ENCODE measurements at places on chromosomes 3 and 15.
A peak's percentile ranks its signal among the peaks of the same experiment; 100 is the strongest.

DNA sequence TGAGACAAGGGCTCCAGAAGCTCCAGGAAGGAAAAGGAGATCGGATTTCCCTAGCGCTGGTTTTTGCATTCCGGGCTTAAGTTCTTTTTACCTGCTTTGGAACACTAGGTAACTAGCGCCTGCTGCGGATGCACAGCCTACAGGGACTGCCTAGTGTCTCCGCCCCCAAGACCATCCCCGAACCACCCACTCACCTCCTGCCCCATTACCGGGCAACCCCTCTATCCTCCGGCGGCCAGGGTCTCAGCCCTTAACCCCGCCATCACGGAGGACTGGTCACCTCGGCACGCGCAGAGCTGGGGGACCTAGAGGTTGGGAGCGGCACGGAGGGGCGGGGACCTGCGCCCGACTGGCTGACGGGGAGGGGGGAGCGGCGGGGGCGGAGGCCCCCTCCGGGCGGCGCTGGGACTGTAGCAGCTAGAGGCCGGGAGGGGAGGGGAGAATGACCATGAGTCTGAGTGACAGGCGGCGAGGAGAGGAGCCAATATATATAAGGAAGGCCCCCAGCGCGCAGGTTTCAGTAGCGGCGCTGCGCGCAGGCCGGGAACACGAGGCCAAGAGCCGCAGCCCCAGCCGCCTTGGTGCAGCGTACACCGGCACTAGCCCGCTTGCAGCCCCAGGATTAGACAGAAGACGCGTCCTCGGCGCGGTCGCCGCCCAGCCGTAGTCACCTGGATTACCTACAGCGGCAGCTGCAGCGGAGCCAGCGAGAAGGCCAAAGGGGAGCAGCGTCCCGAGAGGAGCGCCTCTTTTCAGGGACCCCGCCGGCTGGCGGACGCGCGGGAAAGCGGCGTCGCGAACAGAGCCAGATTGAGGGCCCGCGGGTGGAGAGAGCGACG, at the start of gene DLL4:
TSS of gene DLL4 (plus strand) at position 520 of the 839 bp plus-strand sequence. CDS start 329 bp downstream, outside the sequence.
- peak; percentile 54 for DNase-seq

GRCh38 chr3:56725175-56725574, 42.1 kb upstream of the TASOR start:
- peak; percentile 91 for DNase-seq

- DNase-seq: no peak
Observed at GRCh38 chr3:55523471-55523870, 36.4 kb upstream of the WNT5A start.

DNA sequence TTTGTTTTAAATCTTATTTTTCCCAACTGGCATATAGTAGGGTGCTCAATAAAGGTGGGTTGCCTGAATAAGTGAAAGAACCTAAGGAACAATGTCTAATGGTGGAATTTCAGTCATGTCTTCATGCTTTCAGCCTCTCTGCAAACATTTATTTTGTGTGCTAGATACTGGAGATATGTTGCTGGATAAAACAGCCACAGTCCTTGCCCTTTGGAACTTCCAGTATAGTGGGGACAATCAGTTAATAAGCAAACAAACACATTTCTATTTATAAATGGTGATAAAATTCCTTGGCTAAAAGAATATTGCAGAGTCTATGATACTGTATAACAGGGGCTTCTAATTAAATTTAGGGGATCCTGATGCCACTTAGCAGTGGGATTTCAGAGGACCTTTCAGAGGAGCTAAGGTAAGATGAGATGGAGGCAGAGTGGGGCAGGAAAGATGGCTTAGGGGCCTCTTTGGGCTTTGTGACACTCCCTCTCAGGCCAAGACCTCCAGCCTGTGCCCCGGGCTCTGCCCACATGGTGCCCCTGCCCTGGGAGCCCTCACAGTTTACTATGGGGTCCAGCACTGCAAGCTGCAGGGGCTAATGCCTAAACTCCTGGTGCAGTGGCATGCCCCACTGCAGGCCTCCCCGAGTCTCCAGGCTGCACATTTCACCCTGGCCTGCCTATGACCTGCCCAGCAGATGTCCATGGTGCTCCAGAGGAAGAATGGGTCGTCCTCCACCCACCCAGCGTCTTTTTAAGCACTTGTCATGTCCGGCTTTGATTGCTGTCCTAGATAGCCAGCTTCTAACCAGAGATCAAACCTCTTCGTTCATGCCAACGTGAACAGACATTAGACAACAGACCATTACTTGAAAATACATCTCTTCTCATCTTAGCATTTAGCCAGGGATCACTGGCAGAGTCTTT, 61.6 kb upstream of the PRR23C start:
- peak; percentile 14 for DNase-seq

DNA sequence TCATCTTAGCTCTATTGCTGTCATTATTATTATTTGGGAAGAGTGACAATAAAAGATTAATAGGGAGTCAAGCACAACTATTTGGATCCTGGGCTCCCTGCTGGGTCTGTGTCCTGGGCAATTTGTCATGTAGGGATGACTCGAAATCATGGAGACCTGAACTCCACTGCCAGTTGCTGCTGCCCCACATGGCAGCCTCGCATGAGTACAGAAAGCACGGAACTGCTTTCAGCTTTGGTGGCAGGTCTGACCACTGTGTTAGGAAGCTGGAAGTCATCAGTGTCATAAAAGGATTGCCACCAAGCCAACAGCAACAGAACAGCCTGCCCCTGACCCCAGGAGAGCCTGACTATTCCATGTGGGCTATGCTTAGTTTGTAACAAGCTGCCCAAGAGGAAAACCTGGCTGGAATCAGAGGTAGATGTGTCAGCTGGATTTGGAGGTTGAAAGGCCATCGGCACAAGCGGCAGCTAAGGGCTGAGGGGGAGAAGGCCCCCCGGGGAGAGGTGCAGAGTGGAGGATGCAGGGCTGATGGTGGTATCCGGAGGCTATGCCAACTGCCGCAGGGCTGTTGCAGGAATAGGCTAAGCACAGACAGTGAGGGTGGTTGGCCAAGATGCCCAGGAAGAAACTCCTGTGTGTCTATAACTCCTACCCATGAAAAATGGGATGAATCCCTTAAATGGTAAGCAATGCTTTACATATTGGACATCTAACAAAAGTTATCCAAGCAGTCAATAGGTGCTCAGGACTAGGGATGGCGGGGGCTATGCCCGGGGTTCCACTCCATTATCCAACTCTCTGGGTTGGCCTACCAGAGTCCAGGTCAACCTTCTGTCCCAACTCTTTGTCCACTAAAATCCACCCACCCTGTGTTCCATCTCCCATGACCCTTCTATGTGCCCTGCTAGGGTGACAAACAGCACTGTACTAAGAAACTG, 291.6 kb downstream of the ADAMTS17 start:
- DNase-seq: no peak

DNA sequence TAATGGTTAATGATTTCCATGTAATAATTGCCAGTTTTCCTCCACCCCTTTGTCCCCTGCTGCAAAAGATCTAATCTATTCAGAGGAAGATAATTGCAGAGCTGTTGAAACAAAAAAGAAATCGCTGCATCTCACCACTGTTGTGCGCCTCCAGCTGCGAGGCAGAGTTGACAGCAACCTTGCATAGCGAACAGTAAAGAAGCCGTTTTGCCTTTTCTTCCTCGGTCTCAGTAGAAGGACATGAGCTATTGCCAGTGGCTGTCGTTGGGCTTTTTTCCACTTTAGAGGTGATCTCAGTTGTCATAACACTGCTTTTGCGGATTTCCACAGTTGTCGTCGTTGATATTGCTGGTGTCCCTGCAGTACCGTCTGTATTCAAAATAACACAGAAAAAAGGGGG, 314.2 kb downstream of the ZNF385D start:
- no peak for DNase-seq

DNA sequence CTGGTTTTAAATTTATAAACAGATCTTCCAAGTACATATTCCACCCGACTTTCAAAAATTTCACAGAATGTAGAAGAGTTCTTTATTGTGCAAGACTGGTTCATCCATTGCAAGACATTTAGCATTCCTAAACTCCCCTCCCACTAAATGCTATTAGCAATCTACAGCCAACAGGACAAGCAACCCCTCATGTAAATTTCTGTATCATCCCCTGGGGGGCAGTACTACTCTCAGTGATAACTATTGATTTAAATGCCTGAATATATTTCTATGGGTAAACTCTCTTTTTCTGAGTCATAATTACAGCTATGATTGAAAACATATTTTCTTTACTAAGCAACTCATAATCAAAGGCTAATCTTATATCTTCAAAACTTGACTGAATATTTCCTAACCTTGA, 10.7 kb upstream of the SLC15A2 start:
- DNase-seq: no peak

Data from activated CD8-positive, alpha-beta memory T cell treated with anti-CD3 and anti-CD28 coated beads, Interleukin-2, amount 10 ng/mL, durations not matched to agents 7 days and 5 days (primary cell).